Kasumi-1 (cell line): ENCODE measurements at places on chromosomes 11 and 22.

DNA sequence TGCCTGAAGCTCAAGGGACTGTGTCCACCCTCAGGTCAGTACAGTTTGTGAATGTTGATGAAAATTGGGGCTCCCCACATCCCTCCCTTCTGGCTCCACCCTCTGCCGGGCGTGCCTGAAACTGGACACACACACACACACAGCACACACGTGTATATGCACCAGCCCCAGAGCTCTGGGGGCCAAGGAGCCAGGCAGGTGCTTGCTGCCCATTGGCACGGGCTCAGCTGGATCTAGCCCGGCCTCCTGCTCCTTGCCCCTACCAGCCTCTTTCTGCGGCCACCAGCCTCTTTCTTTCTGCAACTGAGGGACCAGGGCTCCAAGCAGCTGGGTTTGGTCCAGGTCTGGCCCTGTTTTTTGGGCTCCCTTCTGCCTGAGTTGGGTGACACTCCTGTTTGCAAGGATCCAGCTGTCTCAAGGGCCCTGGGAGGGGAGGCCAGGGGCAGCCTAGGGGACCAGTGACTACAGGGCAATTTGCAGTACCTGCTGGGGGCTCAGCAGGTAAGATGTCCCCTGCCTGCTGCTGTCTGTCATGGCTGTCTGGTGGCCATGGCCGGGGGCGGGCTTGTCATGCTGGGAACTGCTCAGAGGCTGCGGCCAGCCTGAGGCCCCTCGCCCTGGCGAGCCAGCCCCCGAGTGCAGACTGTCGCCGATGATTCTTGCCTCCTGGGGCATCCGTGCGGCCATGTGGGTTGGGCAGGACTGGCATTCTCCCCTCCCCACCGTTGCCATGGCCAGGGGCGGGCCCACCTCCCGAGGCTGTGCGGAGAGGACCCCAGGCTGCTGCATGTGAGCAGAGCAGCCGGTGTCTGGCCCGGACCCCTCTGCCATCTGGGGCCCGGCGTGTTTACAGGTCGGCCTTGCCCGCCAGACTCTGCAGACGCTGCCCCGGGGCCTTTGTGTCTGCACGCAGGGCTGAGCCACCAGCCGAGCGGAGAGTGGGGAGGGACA lies 51.5 kb upstream of the PPARA start:
- no peak for DNase-seq

DNA sequence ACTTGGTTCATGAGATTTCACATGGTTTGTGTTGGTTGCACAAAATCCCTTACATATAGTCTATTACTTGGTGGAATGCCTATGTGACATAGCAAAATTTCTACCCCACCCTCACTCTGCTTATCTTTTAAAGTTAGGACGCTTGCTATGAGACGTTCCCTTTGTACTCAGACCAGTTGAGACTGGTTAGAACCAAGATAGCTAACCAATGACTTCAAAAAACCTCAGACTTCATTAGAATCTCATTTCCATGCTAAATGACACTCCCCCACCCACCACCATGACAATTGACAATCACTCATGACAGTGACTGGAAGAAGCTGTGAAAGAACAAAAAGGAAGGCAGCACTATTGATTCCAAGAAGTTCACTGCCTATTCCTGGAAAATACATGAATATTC lies 313.6 kb downstream of the ETS1 start:
- DNase-seq, result no peak

- DNase-seq, result no peak
Measured at GRCh38 chr11:64132191-64132771, 33.6 kb downstream of the MACROD1 start.

GRCh38 chr11:125162743-125163142 lies 1.8 kb upstream of the PKNOX2 start:
- no peak for DNase-seq

GRCh38 chr11:95085117-95085816 lies 4.4 kb upstream of the ENDOD1 start:
- DNase-seq, result no peak

DNA sequence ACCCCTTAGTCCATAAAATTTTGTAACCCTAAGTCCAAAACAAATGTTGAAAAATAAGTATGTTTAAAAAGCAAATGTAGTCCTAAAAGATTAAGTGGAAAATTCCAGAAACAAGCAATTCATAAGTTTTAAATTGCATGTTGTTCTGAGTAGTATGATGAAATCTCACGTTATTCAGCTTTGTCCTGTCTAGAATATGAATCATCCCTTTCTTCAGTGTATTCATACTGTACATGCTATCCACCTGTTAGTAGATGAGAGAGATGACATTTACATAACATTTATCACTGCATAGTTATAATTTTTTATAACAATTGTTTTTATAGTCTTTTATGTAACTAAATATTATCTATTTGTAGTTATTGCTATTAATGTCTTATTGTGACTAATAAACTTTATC lies 622.3 kb upstream of the CHORDC1 start:
- DNase-seq, result no peak

DNA sequence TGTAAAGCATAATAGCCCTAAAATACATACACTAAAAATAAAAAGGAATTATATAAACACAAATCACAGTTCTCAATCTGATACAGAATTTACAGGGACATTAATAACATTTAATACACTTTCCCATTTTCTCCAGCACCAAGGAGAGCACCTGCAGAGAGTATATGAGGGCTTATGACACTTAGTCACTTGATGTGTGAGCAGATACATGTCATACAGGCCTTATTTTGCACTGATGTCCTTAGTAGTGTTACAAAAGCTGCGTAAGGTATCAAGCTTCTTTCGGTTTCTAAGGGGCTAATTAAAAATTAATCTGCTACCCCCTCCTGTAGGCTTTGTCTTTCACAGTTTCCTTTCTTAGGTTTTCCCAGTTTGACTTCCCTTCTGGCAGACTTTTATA lies 61.3 kb downstream of the TRIM44 start:
- peak; percentile 31 for DNase-seq

- peak; percentile 51 for DNase-seq
Measured at GRCh38 chr11:61776561-61777075, 15.8 kb downstream of the TMEM258 start.

- no peak for DNase-seq
Measured at GRCh38 chr22:44839721-44840120, 87.3 kb downstream of the ARHGAP8 start.

DNA sequence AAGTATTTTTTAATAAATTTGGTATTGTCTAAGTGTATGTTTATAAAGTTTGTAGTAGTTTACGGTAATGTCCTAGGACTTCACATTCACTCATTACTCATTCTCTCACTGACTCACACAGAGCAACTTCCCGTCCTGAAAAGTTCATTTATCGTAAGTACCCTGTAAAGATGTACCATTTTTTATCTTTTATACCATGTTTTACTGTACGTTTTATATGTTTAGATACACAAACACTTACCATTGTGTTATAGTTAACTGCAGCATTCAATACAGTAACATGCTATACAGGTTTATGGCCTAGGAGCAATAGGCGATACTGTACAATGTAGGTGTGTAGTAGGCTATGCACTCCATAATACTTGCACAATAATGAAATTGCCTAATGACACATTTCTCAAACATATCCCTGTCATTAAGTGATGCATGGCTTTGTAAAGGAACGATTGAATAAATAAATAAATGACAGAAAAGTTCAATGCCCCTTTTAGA lies 12.5 kb upstream of the CARD18 start:
- no peak for DNase-seq

- DNase-seq, result no peak
Measured at GRCh38 chr11:78651923-78652842, 77.5 kb upstream of the NARS2 start.

GRCh38 chr11:119727523-119728151 lies 1.4 kb downstream of the NECTIN1 start:
- no peak for DNase-seq

- peak; percentile 45 for DNase-seq
Measured at GRCh38 chr11:11876458-11876857, 34.7 kb downstream of the USP47 start.

DNA sequence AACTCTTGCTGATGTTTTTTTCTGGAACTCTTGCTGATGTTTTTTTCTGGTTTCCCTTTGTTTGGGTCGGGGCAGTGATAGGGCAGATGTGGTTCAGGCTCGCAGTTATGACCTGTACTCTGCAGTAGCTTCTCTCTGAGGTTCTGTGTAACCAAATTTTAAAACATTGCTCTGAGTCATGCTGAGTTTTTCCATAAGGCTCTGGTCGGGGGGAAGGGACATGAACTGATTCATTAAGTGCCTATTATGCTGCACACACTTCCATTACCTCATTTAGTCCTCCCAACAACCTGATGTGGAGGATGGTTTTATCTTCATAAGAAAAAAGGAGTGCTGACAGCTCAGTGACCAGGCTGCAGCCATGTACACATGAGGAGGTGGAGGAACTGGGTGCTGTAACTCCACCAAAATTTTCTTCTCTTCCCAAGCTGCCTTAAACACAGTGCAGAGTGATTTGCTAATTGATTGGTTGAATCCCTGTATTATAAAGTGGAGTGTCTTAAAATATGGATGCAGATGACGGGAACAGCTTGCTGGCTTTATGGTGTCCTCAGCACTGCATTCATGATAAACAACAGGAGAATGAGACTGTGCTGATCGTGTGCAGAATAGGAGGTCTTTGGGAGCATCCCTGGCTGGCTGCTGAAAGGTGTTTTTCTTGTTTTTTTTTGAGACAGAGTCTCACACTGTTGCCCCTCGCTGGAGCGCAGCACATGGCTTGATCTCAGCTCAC lies 19.1 kb downstream of the TNRC6B start:
- no peak for DNase-seq

- DNase-seq, result no peak
Measured at GRCh38 chr11:127996825-127997224, 590.5 kb downstream of the ETS1 start.

DNA sequence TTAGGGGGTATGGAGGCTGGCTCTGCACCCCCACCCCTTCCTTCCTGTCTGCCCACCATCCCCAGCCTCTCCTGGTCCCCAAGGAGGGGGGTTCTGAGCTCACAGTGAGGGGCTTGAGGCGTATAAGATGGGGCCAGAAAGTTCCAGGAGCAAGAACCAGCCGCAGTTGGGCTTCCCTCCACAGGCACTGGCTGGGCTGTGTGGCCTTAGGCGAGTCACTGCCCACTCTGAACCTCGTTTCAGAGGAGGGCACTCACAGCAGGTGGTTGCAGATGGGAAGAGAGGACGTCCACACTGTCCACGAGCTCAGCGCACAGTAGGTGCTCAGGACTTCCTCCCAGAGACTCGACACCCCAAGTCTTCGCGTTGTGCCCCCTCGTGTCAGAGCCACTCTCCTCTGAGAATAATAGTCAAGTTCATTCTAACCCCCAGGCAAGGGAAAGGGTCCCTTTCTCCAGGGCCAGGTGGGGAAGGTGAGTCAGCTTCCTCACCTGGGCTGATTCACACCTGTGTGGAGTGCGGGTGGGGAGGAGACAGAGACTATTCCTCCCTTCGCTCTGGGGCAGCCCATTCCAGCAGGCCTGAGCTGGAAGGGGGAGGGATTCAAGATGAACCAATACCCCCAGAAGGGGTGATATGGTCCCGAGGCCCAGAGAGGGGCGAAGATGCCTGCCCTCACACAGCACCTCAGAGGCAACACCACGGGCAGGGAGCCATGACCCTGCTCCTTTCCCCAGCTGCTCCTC lies 29.3 kb downstream of the RPL3 start:
- no peak for DNase-seq

DNA sequence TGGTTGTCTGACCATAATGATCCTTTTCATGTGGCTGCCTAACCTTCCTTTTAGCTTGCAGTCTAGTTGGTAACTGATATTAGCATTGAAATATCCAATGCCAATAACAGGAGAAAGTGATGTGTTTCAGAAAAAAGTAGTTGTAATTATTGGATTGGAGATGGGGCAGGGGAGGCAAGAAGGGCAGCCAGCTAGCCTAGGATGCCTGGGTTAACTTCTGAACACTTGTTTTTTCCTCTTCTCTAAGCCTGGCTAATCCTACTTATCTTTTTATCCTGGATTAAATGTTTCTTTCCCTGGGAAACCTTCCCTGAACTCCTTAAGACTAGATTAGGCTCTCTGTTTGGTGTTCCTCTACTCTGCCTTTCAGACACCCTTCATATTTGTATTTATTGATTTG lies 380.2 kb downstream of the TMEM135 start:
- DNase-seq, result no peak

GRCh38 chr11:18471995-18472394 lies 16.3 kb downstream of the LDHAL6A start:
- DNase-seq, result no peak

DNA sequence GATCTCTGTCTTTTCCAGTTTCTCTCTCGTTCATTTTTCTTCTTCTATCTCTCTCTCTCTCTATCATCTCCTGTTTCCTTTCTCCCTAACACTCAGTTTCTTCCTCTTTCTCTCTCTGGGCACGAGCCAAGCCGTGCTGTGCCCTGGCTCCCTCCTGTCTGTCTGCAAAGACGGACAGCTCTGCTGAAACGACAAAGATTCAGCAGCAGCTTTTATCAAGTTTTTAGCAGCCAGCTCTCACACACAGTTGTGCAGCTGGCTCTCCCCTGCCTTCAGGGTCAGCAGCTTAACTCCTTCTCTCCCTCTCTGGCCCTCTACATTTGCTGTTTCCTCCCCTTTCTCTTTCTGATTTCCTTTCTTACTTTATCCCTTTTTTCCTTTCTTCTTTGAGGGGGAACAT lies 352.0 kb upstream of the MPPED2 start:
- DNase-seq, result peak; percentile 13

DNA sequence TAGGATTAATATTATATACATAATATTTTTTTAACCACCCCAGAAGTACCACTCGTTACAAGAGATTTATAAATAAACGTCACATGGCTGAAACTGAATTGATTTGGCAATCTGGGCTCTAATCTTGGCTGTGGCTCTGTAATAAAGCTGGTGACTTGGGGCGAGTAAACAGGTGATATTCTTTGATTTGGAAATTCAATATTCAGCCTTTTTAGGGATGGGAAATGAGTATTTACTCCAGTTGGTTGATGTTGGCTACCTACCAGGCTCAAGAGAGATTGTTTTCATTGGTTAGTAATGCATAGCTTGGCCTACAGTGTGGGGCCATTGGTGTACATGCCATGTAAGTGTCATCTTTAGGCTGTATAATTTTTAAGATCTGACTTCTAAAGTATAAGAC lies 117.7 kb upstream of the SORL1-AS1 start:
- no peak for DNase-seq

DNA sequence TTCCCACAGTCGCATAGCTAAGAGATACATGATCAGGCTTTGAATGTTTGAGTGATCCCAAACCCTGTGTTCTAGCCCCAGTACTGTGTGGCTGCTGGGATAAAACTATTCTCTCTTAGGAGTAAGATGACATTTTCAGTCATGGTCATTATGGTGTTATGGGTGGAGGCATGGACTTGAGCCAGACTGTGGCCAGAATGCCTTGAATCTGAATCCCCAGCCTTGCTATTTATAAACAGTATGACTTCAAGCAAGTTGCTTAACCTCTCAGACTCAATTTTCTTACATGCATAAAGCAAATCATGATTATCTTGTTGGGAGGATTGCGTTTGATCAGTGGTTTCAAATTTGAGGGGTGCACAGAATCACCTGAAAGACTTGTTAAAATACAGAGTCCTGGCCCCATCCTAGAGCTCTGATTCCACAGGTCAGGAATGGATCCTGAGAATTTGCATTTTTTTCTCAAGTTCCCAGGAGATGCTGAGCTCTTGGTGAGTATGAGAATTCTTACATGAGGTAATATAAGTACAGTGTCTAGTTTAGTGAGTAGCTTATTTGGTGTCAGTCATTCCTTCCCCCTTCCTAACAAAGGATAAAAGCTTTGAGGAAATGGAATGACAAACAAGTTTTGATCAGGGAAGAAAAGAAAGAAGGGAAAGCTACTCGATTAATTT lies 571.7 kb downstream of the METTL15 start:
- no peak for DNase-seq
